ENCODE measurements at places on chromosomes 5 and 9.
A peak's percentile ranks its signal among the peaks of the same experiment; 100 is the strongest.

DNA sequence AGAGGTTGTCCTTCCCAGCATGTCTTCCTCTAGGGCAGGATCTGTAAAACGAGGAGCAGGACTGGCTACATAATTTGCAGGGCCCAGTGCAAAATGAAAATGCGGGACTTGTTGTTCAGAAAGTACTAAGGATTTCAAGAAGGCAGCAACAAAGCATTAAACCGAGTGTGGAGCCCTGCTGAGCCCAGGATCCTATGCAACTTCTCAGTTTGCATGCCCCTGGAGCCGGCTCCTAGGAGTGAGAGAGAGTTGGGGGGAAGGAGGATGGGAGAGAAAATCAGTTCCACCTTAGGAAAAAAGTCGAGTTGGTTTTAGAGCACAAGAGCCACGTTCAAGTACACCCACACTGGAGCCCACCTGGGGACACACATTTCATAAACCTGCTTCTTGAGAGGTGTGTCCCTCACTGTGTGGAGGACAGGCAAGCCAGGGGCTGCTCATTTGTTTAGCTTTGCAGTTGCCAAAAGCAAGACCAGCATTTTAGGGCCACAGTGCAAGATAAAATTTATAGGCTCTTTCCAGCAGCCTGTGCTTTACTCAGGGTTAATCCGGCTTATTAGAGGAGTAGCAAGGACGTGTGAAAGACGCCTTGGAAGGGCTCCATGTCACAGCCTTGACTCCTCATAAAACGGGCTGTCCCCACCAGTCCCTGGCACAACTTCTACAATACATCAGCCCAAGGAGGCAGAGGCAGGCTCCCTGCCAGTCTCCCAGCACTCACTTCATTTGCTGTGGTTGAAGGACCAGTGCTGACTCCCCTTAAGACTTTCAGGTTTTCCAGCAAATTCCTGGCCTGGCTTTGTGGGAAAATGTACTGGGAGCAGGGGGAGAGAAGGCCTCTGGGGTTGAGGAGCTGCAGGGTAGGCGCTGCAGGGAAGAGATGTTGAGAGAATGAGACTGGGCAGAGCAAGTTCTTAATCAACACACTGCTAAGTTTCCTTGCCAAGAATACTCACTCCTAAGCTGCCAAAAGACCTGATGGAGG is 159.7 kb upstream of the SEMA6A start:
- no peak for DNase-seq

GRCh38 chr5:6907320-6907918 is 194.2 kb downstream of the TENT4A start:
- no peak for DNase-seq

DNA sequence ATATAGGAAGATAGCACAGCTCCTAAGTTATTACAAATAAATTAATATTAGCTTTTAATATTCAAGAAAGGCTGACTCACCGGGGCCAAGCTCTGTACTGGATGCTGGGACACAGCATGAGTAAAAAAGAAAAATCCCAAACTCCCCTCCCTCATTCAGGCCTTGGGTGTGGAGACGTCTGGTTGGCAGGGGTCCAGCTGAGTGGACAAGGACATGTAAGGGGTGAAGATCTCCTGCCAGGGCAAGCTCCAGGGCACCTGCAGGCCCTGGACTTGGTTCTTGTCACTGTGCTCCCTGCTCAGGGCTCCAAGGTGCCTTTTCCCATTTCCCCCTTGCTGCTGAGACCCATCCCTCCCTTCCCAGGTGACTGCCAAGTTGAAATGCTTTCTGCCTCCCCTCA is 388.5 kb downstream of the ENC1 start:
- DNase-seq, result no peak

GRCh38 chr5:103262422-103262871 is 3.9 kb downstream of the MACIR start:
- peak; percentile 56 for DNase-seq

- no peak for DNase-seq
Observed at GRCh38 chr5:32865475-32865874, 154.4 kb downstream of the NPR3 start.

DNA sequence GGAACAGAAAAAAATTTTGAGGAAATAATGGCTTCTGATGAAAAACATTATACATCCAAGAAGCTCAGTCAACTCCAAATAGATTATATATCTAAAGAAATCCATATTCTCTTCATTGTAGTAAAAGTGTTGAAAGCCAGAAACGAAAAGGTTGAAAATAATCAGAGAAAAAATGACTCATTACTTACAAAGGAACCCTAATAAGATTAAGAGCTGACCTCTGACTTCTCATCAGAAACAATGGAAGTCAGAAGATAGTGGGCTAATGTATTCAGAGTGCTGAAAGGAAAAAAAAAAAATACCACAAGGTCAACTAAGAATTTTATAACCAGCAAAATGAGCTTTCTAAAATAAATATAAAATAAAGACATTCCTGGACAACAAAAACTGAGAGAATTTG is 60.0 kb downstream of the HSD17B4 start:
- no peak for DNase-seq

DNA sequence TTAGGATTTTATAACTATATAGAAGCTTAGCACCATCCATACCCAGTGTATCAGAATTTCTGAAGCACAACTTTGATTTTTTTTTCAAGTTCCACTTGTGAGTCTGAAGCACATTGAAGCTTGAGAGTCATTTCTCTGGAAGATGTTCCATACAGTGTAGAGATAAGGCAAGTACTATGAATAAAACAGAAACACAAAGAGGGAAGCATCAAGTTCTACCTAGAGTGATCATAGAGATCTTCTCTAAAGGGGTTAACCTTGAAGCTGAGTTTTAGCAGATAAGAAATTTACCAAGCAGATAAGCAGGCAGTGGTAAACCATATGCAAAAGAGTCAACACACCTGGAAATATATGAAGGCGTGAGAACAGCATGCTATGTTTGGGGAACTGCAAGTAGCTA is 125.3 kb downstream of the MCTP1 start:
- no peak for DNase-seq

GRCh38 chr9:6715755-6716643 is 41.8 kb upstream of the KDM4C start:
- DNase-seq, result no peak

DNA sequence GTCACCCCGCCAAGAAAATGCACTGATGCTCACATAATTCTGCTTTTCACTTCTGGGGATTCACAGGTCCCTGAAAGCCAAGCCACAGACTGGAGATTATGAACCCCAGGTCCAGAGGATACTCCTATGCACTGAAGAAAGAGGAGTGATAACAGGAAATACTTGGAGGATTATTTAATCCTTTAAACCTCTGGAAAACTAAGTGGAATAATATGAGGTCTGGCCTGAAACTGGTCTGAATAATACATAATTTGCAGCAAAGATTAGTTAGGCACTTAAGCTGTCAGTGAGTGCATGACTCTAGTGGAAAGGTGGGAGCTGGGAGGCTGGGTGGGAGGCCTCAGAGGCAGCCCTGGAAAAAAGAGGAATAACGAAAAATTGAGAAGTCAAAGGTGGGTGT is 45.7 kb downstream of the MARCHF3 start:
- DNase-seq, result peak; percentile 23

DNA sequence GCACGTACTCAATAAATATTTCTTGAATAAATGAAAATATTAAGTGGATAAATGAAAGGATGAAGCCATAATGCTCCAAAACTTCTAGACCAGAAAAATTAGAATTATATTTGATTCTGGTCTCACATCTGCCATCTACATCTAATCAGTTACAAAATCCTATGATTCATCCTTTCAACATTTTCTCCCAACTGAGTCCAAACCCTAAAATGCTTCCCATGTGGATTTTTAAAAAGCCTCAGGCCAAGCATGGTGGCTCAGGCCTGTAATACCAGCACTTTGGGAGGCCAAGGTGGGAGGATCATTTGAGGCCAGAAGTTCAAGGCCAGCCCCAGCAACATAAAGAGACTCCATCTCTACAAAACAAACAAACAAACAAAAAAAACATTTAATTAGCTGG is 31.6 kb upstream of the FST start:
- DNase-seq, result no peak

- DNase-seq, result no peak
Observed at GRCh38 chr5:76524868-76525267, 98.3 kb downstream of the F2RL2 start.

GRCh38 chr5:98258939-98259338 is 514.5 kb upstream of the RGMB start:
- no peak for DNase-seq

- DNase-seq, result no peak
Observed at GRCh38 chr9:84570482-84571154, 98.9 kb upstream of the NTRK2 start.

DNA sequence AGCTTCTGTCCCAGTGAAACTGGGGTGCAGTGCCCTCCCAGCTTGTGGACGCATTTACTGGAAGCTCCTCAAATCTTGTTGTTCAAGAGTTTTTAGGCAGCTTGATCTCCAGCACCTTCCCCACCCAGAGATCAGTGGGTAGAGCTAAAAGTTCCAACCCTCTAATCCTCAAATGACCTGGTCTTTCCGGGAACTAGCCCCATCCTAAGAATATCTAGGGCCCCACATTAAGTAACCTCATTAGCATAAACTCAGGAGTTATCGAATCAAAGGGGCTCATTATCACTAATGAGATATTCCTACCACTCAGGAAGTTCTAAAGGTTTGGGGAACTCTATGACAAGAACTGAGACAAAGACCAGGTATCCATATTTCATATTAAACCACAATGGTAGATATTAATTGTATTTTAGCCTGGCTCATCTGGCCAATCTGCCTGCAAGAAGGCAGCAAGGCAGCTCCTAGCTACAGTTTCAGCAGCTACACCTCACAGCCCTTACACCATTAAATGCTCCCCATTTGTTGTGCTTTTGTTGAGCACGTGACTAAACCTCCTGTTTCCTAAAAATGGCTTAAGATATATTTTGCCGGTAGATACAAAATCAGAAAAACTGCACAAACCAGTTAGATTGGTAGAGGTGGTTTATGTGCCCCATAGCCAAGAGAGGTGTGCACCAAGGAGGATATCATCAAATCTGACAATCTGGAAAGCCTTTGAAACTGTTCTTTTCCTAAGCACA is 24.6 kb upstream of the SLC22A5 start:
- no peak for DNase-seq

GRCh38 chr9:83007521-83008300 is 55.2 kb downstream of the RASEF start:
- DNase-seq, result no peak

GRCh38 chr5:111781200-111781599 is 24.2 kb upstream of the NREP start:
- no peak for DNase-seq

DNA sequence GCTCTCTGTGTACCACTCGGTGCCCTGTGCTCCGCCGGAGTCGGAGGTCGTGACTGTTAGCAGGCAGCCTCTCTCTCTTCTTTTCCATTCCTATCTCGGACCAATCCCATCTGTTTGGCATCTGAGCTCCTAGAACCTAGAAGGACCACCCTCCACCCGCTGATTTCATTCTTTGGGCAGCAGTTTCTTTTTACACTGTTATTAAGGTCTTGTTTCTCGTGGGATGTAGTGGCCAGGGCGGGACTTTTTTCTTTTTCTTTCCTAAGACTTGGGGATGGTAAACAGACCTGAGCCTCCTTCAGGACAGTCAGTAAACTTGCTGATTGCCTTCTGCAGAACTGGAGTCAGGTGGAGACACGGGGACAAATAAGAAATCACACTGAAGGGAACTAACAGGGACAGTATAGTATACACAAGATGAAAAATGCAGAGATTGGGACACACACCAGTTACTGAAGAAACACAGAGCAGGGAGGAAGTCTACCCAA is 500 bp downstream of the URM1 start:
- DNase-seq, result peak; percentile 28

- DNase-seq, result no peak
Observed at GRCh38 chr9:116276651-116277121, 123.1 kb downstream of the PAPPA start.

DNA sequence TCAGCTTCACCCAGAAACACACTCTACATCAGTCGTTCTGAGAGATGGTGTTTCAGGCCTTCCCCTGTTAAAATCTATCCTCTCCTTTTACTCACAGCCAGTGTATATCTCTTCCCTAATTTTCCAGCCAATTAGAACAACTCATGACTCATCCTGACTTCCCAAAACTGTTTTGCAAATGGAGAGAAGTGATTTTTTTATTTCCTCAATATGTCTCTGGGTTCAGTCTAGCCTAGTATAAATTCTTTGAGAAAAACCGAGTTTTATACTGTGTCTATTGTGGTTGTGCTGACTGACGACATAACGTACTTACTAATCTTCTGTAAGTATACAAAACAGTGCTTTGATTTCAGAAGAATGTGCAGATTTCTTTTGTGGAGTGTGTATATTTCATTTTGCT is 28.4 kb upstream of the CAST start:
- no peak for DNase-seq

- DNase-seq, result no peak
Observed at GRCh38 chr9:98175028-98175569, 17.3 kb downstream of the CORO2A start.

DNA sequence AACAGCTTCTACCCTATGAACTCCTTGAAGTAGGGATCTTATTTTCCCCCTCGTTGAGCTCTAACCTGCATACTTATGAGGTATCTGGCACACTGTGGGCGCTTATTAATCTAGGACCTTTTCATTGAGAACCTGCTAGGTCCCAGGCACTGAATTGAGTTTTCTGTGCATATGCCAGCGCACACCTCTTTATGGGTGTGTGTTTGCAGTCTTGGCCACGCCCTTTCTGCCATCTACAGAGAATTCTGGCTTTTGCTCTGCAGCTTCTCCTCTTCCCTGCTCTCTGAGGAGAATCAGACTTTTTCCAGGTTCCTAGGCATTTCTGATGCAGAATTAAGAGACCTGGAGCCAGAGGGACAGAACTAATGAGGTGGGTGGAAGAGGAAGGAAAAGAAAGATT is 25.4 kb upstream of the SSBP2 start:
- no peak for DNase-seq

GRCh38 chr5:54090495-54091120 is 219.8 kb downstream of the ARL15 start:
- peak; percentile 85 for DNase-seq

DNA sequence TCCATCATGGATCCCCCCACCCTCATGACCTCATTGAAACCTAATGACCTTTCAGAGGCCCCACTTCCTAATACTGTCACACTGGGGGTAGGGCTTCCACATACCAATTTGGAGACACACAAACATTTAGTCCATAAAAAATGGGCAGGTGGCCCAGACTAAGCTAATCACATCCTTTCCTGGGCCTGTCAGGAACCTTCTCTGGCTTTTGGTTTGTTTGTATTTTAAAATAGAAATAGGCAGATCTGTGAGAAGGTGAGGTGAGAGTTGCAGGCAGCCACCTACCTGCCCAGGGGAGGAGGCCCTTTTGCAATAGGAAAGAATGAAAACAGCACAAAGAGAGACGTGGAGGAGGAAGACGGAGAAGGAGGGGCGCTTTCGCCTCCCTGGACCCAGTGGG is 90.2 kb upstream of the BOD1 start:
- DNase-seq, result no peak

- DNase-seq, result peak; percentile 92
Observed at GRCh38 chr5:174532455-174533453, 191.6 kb upstream of the MSX2 start.

GRCh38 chr5:126561908-126562307 is 33.1 kb downstream of the ALDH7A1 start:
- DNase-seq, result peak; percentile 13

GRCh38 chr9:31823365-31823764 is 561.1 kb upstream of the ACO1 start:
- DNase-seq, result no peak

Data from ELR (cell line).